ENCODE measurements at places on chromosomes 12 and 14.

DNA sequence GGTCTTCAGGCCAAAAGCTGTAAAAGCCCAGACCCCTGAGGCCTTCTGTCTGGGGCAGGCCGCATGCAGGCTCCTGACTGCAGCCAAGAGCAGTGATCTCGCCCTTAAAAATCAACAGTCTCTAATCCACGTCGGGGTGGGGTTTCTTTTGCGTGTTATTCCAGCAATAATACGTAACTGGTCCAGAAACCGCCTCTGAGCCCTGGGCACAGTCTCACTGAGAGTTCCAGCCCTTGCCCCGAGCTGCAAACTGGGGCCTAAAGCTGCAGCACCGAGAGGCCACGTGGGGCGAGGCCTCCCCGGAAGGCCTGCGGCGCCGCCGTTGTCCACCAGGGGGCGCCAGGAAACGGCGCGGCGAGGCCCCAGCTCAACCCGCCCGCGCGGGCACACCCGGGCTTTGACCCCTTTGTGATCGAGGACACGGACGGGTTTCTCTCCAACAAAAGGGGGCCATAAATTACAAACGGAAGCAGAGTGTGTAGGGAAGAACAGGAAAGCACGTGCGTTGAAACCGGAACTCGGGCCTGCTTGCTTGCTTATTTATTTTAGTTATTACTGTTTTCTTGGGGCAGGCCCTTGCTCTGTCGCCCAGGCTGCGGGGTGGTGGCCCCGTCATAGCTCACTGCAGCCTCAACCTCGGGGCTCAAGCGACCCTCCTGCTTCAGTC, 87.2 kb downstream of the NINJ2 start:
- peak; percentile 91 for DNase-seq

DNA sequence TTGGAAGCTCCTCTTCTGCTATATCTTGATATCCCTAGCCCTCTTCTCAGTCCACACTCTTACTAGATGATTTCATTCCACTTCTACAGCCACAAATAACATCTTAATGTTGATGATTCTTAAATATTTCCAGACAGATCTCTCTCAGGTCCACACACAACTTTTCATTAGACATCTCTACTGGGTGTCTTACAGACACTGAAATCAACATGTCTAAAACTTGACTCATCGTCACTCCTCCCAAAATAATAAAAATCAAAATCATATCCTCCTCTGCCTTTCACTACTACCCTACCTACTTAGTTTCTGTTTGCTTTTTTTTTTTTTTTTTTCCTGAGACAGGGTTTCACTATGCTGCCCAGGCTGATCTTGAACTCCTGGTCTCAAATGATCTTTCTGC, 11.9 kb downstream of the PRDM4 start:
- DNase-seq = no peak

DNA sequence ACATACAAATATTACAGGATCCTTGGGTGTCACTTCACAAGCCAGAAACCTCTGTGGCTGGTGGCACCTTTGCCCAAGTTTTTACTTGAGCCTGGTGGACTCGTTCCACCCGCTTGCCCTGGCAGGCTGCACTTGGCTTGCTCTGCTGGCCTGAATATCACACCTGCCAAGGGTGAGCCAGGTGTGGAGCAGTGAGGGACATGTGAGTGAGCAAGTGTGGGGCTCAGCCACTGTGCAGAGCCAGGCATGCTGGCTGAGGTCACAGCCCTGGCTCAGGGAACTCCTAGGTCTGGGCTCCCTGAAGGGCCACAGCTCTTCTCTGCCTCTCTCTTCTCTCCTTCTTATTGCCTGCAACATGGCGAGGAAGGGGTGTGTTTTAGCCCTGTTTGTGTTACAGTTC, 82.0 kb downstream of the SLC16A7 start:
- no peak for DNase-seq

DNA sequence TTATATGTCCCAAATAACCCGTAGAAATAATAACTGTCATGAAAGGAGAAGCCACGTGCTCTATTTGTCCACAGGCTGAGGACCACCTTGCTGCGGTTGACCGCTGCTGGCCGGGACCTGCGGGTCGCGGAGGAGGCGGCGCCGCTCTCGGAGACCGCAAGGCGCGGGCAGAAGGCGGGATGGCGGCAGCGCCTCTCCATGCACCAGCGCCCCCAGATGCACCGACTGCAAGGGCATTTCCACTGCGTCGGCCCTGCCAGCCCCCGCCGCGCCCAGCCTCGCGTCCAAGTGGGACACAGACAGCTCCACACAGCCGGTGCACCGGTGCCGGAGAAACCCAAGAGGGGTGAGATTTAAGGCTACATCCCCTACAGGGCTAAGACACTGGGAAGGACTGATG, 21.0 kb downstream of the RPGRIP1 start:
- peak; percentile 18 for DNase-seq

DNA sequence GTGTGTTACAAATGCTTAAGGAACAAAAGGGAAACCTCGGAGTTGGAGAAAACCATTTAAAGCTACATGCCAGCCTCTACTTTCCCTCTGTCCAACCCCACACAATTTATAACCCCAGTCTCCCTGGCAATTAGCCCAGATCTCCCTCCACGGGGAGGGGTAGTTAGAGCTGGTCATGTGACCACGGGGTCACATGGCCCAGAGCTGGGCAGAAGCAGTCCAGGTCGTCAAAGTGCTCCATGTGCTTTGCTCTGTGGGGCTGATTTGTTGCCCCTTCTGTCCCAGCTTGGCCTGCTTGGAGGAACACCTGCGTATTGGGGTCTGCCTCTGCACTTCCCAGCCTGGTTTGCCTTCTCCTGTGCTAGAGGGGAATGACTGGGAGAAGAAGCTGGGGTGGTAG, 219.1 kb downstream of the RBM19 start:
- DNase-seq = no peak

- no peak for DNase-seq
Measured at GRCh38 chr12:31525496-31526157, 65.3 kb downstream of the DENND5B start.

- DNase-seq = no peak
Measured at GRCh38 chr12:10563966-10564365, 49.4 kb downstream of the MAGOHB start.

DNA sequence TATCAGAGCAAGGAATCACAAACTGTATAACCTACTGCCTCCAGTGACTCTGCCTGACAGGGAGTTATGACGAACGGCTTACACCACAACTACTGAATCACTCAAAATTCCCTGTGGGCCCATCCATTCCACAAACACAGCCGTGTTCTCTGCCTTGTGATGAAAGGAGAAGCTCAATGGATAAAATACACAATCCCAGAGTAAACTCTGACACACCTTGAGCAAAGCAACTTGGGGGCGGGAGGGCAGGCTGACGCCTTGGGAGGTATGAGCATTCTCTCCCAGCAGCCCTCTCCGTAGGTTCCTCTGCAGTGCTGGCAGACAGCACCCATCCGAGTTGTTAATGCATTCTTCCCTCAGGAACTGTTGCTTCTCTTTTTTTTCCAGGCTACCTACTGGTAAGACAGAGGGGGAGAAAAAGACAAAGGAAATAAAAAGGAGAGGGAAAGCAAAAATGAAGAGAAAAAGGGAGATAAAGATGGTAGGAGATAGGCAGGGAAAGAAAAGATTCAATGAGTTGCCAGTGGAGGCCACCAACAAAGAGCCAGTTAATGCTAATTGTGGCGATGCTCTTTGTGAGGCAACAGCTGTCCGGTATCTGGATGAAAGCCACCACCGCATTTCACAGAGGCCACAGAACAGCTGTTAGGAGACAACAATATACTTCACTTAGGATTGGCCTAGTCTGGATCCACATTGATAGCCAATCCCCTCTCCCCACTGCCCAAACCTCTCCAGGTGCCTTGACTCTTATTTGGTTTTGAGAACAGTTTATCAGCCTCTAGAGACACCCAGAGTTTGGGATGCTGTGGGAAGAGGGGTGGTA, 4.7 kb upstream of the DIO2 start:
- DNase-seq = no peak

DNA sequence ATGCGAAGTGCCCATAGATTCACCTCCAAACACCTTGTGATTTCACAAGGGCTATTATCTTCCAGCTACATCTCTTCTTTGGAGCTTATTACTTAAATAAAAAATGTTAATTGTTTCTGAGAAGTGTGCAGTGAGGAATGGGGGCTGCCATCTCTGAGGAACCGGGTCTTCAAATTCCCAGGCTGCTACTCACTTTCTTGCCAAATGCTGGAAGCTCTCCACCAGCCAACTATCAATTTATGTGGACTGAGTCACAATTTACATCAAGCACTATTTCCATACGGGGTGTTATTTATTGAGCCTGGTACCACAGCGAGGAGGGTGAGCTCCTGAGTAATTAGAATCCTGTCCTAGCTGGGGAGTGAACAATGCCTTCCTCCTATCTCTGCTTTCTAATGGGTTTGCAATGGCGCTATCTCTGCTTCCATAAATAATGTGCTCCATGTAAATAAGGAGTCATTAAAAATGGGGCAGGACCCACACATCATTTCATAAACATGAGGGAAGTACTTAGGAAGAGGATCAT, 898.3 kb downstream of the VRK1 start:
- DNase-seq = no peak

- DNase-seq = peak; percentile 65
Measured at GRCh38 chr12:14716848-14717444, 20.5 kb upstream of the GUCY2C start.

DNA sequence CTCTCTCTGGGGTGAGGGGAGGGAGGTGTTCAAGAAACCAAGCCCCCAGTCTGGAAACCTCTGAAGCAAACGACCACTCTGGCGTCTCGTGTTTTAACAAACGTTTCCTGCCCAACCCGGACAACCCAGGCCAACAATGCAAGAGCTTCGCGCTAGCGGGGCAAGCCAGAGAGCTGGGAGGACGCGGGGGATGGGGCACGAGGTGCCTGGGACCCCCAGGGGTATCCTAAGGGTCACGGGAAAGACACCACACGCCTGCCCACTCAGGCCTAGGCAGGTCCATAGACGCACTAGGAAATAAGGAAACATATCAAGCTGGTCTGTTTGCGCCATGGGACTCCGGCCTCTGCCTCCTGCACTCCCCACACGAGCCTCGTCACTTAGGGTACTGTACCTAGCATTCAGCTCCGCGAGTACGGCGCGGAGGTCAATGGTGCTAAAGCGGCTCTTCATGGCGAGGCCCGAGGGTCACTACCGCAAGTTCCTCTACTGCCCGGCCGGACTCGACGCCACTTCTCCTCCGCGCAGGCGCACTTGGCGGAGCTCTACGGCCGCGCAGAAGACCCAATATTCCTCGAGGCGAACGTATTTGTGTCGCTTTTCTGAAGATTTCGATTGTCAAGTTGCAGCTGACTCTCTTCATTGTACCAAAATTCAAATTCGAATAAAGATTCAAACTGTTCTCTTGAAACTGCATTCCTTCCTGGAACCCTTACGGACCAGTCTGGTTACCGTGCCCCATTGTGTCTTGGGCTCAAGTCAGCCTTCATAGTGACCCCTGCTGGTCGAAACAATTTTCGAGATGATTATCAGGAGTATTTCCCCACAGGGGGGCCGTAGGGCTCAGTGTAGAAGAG, at the start of gene NEMF:
NEMF (minus strand) TSS at position 488 of the 857 bp plus-strand sequence; CDS start at position 453, 35 bp downstream.
- peak; percentile 90 for DNase-seq

DNA sequence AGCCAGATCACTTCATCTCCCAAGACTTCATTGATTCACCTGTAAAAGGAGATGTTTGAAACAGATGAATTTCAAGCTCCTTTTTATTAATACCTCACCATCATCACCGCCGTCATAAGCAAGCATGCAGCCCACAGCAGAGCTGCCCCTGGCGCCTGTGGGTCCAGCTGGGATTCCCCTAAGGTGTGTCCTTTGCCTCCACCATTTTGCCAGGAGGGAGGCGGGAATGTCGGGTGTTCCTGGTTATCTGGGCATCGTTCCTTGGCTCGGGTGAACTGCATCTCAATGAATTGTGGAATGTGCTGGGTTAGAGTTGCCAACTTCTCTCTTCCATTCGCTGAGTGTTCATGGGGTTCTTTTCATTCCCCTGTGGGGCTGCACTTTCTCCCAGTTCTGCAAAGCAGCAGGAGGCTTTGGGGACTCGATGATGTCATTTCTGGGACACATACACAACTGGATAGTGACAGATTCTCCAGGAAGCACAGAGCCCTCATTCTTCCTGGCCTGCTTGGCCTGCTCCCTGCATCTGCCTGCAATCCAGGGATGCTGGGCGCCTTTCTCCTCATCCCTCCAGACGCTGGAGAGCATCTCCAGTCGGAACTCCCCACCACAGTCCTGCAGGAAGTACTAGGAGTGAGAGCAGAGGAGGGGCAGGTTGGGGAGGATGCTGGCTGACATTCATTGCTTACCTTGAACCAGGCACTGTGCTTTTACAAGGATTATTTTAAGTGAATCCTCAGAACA, 10.1 kb downstream of the CCND2 start:
- no peak for DNase-seq

DNA sequence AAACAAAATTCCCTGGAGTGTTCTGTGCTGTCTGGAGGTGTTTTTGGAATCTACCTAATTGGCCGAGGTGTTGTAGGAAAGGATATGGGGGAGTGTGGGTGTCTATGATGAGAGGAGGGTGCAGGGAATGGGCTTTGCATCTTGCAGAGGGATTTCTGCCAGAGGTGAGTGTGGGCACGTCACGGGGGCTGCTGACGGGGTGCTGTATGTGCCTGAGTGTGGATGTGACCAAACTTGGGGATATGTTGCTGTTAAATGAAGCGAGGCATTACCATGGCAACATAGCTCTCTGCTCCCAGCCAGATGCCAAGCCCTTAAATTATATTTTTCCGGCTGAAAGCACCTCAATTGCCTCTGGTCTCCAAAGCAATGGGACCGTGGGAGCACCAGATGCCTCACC, 44.3 kb upstream of the SPTLC2 start:
- no peak for DNase-seq

- DNase-seq = no peak
Measured at GRCh38 chr12:132155771-132156572, 11.7 kb downstream of the NOC4L start.

GRCh38 chr14:74950795-74951442, 4.5 kb downstream of the PGF start:
- no peak for DNase-seq

- no peak for DNase-seq
Measured at GRCh38 chr14:97688631-97689336, 891.6 kb downstream of the VRK1 start.

GRCh38 chr14:68628605-68629310, 164.1 kb downstream of the ZFP36L1 start:
- DNase-seq = peak; percentile 10

DNA sequence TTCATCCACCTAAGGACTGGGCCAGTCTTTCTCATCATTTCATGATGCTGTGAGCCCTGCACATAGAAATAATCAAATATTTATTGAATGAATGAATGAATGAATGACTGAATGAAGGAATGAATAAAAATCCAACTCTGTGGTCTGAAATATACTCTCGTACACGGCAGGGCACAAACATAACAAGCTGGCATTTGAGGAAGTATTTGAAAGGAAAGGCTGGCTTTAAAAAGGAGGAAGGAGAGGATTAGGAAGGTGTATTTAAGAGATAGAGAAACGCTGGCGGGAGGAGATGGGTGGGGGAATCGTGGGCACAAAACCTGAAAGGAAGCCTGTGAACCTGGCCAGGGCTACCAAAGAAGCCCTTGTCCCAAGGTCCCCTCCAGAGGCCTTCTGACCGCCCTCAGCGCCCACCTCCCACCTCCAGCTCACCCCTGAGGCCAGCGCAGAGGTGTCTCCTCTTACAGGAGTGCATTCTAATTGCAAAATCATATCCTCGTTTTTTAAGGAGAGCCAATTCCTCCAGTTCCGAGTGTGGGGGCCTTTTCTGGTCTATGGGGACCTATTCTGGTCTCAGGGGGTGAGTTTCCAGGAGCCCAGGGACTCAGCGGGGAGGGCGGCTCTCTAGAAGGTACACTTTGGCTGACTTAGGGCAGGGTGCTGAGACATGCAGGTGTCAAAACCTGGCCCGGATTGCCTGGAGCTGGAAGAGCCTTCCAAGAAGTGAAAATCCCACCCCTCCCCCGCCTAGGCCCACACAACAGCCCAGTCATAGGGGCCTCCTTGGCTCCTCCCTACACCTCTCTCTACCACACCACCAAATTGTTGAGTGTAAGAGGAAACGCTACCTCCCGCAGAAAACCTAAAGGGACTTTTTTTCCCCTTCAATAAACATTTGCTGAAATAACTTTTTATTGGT, 8.7 kb upstream of the JDP2 start:
- peak; percentile 50 for DNase-seq

Measured in activated CD4-positive, alpha-beta T cell treated with anti-CD3 and anti-CD28 coated beads, Interleukin-10, Interleukin-2, amounts not matched to agents 100 ng/mL and 50 ng/mL, durations not matched to agents 16 hours and 8 hours (primary cell).